Activated CD4-positive, CD25-positive, alpha-beta regulatory T cell treated with anti-CD3 and anti-CD28 coated beads, Interleukin-2, amount 50 U/mL, for 72 hours (primary cell): ENCODE measurements at places on chromosomes 6 and 20.

GRCh38 chr20:17799575-17800227 lies 99.9 kb downstream of the BANF2 start:
- no peak for DNase-seq

DNA sequence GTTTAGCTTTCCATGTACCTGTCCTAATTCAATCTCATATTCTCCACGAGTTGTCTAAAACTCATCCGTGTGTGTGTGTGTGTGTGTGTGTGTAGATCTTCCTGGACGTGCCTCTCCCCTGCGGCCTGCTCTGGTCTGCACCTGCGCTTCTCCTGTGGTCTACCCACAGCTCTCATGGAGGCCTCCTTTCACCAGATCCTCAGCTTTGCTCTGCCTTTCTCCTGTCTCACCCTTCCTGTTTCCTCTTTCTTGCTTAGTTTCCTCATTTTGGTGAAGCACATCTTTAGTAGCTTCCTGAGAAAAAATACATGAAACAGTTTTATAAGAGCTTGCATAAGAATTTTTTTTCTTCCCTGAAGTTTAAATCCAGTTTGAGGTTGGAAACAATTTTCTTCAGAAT lies 18.1 kb downstream of the SLX4IP start:
- DNase-seq, result no peak

DNA sequence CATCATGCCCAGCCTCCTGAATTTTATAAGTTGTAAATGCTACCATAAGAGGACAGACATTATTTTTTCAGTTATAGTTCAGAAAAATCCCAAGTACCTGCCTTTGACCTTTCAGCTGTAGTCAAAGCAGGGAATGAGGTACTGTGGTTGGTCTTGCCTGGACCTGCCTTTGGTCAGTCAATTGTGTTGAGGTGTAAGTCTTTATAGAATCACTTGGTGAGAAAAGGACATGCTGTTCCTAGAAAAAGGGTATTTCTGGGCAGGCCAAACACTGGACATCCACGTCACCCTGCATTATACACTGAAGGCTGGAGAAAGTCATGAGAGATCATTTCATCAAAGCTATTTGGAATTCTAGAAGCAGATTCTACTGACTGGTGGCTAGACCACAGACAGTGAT lies 40.3 kb downstream of the PEX7 start:
- no peak for DNase-seq

DNA sequence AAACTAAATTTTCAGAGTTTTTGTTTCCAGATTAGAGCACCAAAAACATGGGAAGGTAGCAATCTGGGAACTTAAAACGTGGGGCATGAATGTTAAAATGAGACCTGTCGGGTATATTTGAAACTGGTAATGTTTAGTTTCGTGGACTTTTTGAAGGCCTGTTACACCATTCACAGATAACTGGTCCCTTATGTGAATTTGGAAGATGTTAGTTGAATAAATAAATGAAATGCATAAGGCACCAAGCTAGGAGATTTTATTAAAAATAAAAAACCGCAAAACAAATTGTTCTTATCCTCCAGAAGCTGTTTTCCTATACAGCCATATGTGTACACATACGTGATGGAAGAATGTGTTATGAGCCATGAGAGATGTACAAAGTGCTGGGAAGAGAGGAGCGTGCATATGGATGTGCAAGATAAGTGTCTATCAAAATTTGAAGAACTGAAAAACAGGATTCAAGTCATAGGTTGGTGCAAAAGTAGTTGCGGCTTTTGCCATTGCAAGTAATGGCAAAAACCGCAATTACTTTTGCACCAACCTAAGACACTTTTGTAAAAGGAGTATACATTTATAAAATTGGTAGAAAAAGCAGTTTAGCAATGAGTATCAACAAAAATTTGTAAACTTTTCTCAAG lies 700 bp upstream of the MCUR1 start:
- DNase-seq, result no peak

- no peak for DNase-seq
Observed at GRCh38 chr6:122673343-122673961, 63.2 kb downstream of the PKIB start.

- no peak for DNase-seq
Observed at GRCh38 chr6:99575544-99576227, 7.2 kb upstream of the CCNC start.

GRCh38 chr20:44703183-44703925 lies 11.8 kb upstream of the CCN5 start:
- no peak for DNase-seq

DNA sequence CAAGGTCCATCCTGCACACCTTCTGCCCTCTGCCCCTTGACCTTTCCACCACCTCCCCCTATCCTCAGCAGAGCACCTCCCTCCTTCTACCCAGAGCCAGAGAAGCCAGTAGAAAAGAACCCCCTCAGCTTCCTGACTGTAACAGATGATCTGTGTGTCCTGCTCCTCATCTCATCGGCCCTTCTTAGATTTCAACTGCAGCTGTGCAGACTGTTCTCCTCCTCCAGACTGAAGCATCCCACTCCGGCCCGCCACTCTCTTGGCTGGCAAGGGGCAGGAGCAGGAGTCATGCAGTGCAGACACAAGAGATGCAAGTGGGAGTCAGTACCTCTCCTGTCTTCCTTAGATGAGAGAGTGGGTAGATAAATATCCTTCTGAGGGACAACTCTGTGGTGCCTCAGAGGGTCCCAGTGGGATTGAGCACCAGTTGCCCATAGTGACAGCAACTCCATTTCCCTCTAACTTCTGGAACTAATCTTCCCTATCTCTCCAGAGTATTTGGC lies 163.5 kb upstream of the MLN start:
- DNase-seq, result no peak

DNA sequence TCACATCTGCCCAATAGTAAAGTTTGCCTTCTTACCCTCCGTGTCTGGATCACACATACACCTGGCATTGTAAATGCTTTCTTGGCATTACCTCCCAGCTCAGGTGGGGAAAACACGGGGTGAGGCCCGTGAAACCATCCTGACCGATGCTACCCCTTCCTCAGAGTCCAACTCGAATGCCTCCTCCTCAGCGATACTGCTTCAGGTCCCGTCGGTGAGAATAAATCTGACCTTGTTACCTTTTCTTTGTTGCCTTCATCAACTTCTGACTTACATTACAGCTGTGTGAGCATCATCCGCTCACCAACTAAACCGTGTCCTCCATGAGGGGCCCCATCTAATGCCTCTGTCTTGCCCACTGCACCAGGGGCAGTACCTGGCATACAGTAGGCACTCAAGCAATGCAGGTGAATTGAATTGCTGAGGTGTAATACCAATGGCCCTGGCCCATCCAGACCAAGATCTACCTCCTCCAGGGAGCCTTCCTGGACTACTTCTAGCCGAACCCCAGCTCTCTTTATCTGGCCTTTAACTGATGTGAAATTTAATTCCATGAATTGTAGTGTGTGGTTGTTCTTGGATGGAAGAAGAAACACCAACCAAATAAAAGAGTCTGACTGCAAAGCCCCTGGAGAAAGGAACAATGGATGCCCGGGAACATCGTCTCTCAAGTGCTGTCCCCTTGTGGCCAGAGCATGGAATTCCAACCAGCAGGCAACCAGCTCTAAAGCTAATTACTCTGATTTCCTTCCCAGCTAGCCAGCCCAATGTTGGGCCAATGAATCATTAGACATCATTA lies 141.5 kb downstream of the ANKRD60 start:
- no peak for DNase-seq

- DNase-seq, result no peak
Observed at GRCh38 chr6:35018746-35019145, 122.4 kb downstream of the TCP11 start.

DNA sequence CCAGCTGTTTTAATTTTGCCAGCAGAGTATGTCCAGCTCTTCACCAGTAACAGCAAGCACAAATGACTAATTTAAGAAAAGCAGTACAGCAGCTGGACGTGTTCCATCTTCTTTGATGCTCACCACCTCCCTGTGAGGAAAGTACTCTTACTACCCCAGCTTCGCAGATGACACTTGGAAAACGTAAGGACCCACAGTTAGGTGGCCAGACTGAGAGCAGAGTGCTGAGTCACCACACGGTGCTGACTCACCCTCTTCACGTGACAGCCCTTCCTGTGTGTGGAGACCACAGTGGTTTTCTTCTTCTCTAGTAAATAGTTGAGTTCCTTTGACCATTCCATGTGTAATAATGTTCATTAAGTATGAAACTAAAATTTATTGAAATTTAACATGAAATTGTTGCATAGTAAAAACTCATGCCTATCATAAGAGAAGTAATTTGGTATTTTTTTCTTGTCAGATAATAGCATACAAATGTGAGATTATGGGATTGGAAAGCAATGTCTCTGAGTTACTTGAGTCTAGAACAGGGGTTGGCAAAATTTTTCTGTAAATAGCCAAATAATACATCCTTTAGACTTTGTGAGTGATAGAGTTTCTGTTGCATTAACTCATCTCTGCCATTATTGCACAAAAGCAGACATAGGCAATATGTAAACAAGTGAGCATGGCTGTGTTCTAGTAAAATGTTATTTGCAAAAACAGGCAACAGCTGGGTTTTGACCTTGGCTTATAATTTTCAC lies 76.6 kb downstream of the SLX4IP start:
- DNase-seq, result peak; percentile 67

GRCh38 chr20:15814911-15815310 lies 758.3 kb downstream of the KIF16B start:
- DNase-seq, result no peak

DNA sequence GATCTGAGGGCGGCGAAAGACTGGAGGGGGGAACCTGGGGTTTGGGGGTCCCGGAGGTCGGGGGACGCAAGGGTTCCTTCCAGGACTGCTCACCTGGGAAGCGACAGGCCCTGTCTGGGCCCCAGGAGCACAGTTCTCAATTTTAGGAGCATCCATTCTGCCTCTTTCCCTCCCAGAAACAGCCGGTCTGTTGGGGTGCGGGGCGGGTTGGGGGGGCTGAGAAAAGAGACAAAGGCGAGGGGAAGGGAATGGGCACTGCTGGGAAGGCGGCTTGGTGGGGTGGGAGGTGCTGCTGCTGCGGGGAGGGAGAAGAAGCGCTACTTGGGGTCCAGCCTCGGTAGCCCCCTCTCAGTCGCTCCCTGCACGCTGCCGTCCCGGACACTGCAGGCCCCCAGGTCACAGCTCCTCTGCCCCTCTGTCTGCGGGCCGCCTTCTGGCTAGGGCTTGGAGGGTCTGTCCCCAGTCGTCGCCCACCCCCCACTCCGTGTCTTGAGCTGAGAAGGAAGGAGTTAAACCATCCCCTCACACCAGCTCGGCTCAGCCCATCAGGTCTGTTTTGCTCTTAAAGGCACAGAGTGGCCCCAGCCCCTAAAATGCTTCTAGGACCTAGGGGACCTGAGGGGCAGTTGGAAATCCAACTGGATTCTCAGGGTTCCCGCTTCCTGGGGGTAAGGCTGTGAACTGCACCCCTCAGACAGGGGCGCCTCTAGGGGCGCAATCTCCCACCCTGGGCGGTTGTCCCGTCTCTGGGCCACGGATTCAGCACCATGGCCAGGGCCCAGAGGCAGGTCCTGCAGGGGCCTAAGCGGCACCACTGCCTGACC lies 690 bp downstream of the GDAP1L1 start:
- DNase-seq, result no peak

DNA sequence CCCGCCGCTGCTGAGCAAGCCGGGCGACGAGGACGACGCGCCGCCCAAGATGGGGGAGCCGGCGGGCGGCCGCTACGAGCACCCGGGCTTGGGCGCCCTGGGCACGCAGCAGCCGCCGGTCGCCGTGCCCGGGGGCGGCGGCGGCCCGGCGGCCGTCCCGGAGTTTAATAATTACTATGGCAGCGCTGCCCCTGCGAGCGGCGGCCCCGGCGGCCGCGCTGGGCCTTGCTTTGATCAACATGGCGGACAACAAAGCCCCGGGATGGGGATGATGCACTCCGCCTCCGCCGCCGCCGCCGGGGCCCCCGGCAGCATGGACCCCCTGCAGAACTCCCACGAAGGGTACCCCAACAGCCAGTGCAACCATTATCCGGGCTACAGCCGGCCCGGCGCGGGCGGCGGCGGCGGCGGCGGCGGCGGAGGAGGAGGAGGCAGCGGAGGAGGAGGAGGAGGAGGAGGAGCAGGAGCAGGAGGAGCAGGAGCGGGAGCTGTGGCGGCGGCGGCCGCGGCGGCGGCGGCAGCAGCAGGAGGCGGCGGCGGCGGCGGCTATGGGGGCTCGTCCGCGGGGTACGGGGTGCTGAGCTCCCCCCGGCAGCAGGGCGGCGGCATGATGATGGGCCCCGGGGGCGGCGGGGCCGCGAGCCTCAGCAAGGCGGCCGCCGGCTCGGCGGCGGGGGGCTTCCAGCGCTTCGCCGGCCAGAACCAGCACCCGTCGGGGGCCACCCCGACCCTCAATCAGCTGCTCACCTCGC lies 1.5 kb downstream of the ARID1B start:
- DNase-seq, result peak; percentile 66

GRCh38 chr6:43215066-43215465 lies 14.2 kb downstream of the DNPH1 start:
- no peak for DNase-seq

GRCh38 chr6:31559606-31559957 lies 12.2 kb downstream of the NFKBIL1 start:
- no peak for DNase-seq

- DNase-seq, result no peak
Observed at GRCh38 chr6:124721331-124721730, 240.9 kb upstream of the RNF217 start.

- no peak for DNase-seq
Observed at GRCh38 chr6:109076377-109076776, 18.3 kb downstream of the SESN1 start.

DNA sequence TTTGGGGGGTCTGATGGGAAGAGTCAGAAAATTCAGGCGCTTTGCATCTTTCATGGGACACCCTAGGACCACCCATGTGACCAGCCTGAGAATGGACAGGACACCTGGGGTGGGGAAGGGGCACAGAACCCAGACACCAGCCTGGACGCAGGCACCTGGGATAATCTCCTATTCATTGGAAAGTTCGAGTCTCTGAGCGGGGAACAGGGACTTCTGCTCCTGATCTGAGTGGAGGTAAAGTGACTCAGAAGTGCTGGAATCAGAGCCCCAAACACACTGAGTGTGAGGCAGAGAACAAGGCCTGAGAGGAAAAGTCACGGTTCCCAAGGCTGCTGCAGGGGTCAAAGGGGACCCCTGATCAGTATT lies 1.4 kb downstream of the HLA-B start:
- no peak for DNase-seq

DNA sequence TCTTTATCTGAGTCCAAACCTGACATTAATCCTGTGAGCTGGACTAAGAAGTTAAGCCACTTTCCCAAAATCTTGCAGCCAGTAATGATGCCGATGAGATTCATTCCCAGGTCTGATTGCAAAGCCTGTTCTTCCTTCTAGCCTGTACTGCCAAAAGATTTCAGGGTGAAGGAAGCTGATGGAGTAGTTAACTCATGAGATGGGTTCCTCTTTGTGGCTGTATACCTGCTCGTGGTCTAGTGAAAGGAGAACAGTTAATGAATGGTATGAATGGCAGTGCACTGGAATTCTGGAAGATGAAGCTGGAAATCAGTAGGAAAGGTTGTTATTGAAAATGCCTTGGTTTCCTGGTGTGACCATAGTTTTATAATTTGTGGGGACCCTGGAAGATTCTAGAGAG lies 112.0 kb downstream of the FYN start:
- no peak for DNase-seq
